HTR-8/SVneo (cell line): ENCODE measurements at places on chromosomes 12 and 14.

GRCh38 chr12:12474931-12475795, 87.5 kb downstream of the DUSP16 start:
- no peak for DNase-seq

GRCh38 chr12:6416596-6416995, 28.2 kb upstream of the CD27 start:
- no peak for DNase-seq

- no peak for DNase-seq
Measured at GRCh38 chr12:162467-163307, 51.3 kb downstream of the SLC6A12 start.

DNA sequence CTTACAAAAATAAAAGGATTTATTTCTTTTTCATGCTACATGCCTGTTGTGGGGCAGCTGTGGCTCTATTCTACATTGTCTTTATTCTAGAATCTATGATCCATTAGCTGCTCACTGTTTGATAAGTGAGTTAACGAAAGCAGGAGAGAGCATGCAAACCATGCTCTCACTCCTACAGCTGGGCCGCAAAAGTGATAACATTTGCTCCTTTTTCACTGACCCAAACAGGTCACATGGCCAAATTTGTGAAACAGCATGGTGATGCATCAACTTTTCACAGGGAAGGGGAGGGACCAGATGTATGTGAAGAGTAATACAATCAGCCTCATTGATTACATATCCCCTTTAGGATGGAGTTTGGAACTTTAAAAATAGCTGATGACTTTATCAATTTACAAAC, 456.9 kb upstream of the SYT1 start:
- no peak for DNase-seq

DNA sequence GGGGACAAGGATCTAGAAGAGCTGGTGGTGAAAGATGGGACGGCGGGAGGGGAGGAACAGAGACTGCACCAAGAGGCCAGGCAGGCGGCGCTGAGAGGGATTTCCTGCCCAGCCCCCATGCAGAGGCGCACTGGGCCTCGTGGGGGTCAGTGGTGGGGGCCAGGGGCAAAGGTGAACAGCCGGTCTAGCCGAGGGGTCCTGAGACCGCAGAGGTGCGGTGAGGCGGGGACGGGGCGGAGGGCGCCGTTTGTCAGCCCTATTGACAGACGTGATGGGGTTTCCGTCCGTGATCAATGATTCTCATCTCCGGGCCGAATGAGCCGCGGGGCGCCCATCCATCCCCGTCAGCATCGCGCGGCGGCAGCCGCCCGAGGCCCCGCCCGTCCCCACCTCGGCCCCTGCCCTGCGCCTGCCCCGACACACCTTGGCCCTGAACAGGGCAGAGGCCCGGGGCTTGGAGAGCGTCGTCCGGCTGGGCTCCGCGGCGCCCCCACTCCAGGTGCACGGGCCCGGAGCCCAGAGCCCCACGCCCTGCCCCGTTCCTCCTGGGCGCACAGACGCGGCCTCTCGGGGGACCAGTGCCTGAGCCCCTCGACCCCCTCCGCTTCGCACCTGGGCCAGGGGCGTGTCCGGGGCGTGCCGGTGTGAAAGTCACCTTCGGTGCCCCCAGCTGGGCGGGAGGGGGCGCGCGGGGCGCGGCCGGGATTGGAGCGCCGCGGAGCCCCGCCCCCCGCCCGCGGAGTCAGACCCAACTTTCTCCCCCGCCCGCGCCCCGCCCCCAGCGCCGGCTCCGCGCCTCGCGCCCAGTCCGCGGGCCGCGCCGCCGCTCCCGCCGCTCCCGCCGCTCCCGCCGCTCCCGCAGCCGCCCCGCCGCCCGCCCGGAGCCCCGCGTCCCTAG, at the start of gene NXPH4:
TSS of gene NXPH4 (plus strand) at position 781 of the 898 bp plus-strand sequence. CDS start 176 bp downstream, outside the sequence.
- peak; percentile 53 for DNase-seq
